Stimulated activated CD8-positive, alpha-beta memory T cell treated with anti-CD3 and anti-CD28 coated beads, Interleukin-4, amount 100 ng/mL, for 1 hour (primary cell): ENCODE measurements at places on chromosomes 6 and 20.

- no peak for DNase-seq
Measured at GRCh38 chr20:40617594-40617993, 71.4 kb downstream of the MAFB start.

GRCh38 chr6:100381111-100381510, 83.6 kb downstream of the SIM1 start:
- no peak for DNase-seq

GRCh38 chr20:32140603-32141002, 31.1 kb downstream of the TM9SF4 start:
- no peak for DNase-seq

DNA sequence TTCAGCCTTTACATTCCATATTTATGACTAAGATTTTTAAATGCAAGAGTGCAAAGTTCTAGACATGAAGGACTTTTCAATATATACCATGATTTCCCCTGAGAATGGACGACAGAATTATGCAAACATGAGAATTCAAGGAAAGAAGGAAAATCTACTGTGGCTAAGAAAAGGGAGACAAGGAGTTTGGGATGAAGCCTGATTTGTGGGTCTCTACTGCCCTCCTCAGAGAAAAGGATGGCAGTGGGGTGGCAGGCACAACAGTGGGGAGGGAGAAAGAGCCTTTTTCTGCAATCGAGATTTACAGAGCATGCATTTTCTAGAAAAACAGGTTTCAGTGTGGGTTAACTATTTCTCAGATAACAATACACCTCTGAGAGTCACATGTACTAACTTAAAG, 466.9 kb upstream of the NRSN1 start:
- no peak for DNase-seq

GRCh38 chr6:148817689-148818088, 70.9 kb downstream of the UST start:
- DNase-seq = no peak

- no peak for DNase-seq
Measured at GRCh38 chr6:108596956-108597355, 36.2 kb downstream of the FOXO3 start.

DNA sequence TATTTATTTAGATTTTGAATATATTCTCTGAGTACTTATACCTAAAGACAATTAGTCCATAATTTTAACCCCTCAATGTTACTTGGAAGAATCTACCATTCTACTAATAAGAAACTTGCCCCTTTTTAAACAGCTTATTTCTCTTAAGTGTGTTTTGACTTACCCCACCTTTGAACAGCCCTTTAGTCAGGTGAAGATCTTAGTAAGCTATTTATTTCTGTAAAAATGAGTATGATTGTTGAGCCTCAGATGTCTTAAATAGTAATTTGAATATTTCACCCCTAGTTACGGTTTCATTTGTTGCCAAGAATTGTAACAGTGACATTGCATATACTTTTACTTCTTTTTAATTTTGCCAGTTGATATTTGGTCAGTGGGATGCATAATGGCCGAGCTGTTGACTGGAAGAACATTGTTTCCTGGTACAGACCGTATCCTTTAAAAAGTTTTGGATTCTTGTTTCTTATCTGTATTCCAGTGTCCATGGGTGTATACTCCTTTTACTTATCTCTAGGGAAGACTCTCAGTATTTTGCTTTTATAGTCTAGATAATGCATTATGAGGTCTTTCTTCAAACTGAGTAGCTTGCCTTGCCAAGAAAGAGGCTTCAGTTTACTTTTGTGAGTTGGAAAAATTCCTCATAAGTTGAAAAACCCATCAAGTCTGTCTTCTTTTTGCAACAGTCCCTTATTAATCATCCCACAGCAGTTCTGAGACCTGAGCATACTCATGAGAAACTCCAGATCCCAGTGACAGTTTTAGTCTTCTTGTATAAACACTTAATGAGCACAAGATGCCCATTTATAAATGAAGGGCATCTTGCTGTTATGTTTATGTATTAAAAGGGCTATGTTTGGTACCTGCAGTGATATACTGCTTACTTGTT, 48.8 kb downstream of the MAPK14 start:
- no peak for DNase-seq

DNA sequence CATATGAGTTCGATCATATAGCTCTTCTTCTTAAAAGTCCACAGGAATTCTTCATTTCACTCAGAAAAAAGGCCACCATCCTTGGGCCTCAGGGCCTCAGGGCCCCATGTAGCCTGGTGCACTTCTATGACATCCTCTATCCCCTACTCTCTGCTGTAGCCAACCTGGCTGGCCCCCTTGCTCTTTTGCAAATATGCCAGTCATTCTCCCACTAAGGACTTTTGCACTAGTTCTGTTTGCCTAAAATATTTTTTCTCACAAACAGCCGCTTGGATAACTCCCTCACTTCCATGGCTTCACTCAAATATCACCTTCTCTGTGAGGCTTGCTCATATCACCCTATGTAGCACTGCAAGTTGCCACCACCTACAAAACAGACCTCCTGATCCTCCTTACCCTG, 604.7 kb upstream of the JAG1 start:
- DNase-seq = no peak

DNA sequence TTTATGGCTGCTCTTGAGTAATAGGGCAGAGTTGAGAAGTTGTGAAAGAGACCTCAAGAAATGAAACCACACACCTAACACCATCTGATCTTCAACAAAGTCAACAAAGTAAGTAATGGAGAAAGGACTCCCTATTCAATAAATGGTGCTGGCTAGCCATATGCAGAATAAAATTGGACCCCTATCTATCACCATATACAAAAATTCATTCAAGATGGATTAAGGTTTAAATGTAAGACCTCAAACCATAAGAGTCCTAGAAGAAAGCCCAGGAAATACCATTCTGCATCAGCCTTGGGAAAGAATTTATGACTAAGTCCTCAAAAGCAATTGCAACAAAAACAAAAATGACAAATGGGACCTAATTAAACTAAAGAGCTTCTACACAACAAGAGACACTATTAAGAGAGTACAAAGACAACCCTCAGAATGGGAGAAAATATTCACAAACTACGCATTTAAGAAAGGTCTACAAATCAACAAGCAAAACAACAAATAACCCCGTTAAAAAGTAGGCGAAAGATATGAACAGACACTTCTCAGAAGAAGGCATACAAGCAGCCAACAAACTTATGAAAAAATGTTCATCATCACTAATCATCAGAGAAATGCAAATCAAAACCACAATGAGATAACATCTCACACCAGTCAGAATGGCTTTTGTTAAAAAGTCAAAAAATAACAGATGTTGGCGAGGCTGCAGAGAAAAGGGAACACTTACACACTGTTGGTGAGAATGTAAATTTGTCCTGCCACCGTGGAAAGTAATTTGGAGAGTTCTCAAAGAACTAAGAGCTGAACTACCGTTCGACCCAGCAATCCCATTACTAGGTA, 4.0 kb downstream of the MAP3K5 start:
- DNase-seq = no peak

GRCh38 chr6:134934793-134935485, 15.0 kb downstream of the ALDH8A1 start:
- no peak for DNase-seq

DNA sequence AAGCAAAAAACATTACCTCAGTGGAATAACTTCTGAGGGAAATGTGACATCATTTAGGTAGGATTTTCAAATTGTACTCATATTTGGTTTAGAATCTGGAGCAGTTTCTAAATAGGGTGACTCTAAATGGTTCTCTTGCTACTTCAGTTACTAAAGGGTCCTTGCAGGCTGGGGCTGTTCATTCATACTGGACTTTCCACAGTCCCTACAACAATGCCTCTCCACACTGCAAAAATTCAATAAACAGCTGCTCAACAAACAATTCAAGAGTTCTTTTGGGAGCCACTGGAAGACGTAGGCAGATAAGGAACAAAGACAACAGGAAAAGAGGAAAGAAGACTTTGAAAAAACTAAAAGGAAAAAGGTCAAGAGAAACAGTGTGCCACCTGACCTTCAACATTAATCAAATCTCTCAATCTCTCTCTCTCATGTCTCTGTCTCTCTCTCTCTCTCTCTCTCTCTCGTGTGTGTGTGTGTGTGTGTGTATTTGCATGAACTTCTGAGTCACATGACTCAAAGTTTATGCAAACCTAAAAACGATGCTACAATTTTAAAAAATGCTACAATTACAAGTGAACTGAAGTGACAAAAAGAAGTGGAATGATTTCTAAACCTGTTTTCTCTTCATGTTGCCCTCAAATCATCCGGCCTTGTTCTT, 14.5 kb downstream of the NOL7 start:
- no peak for DNase-seq

DNA sequence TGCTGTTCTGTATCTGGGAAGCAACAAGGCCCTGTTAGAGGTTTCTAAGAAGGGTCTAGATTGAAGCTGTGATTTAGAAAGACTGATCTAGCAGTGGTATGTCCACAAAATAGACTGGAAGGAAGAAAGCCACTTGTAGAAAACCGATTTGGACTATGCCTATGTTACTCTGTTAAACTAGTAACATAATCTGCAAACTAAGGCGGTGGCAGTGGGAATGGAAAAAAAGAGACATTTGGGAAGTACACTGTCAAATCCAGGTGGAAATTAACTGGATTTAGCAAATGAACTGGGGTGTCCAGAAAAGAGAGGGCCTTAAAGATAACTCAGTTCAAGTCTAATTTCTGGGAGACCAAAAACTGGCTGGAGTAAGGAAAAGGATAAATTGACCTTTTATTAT, 11.6 kb downstream of the ILRUN start:
- DNase-seq = no peak

DNA sequence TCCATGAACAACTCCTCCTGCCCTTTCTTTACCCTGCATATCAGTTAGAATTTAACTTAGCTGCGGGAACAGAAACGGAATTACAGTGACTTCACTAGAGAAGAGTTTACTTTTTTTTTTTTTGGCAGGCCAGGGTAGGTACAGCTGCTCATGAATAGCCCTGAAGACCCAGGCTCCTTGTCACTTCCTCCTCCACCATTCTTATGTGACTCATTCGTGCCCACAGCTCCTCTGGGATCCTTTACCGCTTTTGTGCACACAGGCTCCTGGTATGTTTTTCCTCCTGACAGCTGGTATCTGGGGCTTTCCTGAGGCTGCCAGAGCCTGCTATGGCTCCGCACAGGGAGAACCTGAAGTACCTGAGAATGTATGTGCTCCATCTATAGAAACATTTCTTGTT, 3.9 kb upstream of the KCNS1 start:
- DNase-seq = no peak
